ENCODE measurements at places on chromosomes 13 and 19. TPM values are rescaled to one million over a fixed set of nuclear protein-coding genes. Genes with fewer than 3 reads are reported as not detected.

Gene CD22
- 3.2 TPM for total RNA-seq

- DNase-seq, result no peak
These were observed 7.0 kb downstream of the NTN5 start for GRCh38 chr19:48665786-48666185.

DNA sequence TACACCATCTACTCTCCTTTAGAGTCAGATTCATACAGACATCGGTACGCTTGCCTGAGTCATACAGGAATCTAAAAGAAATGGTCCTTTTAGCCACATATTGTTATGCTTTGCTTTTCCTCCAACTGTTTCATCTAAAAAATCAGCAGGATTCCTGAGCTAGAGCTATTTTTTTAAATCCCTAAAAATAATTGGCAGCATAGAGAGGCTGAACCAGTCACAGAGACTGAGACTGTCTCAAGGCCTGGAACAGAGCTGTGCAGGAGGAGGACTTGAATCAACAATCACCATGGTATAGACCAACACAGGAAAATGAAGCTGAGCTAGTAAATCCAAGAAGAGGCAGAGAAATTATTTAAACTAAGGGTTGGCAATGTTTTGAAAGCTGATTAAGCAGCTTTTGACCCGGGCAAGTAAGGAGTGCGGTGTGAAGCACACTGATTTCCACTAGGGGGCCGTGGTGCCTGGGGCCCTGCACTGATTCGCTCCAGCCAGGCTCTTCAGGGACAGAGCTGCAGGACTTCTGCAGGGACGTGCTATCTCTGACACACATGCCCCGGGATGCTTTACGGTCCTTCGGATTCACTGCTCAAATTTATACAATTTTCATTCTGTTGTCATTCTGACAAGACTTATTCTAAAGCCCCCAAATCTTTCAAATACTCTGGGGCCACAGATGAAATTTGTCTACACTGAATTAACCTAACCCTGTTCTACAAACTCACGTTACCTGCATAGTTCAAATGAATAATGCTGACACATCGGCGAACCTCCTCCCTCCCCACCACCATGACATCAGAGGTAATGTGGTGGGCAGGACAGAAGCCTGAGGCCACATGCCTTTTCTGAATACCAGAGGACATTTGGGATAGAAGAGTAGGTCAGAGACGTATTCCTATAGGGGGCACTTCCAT is 87.6 kb upstream of the SLC15A1 start:
- DNase-seq, result peak; percentile 53

Gene AMH
- total RNA-seq, result 1.7 TPM

- DNase-seq, result no peak
These were observed 5.0 kb upstream of the ARHGAP45 start for GRCh38 chr19:1061987-1062386.

DNA sequence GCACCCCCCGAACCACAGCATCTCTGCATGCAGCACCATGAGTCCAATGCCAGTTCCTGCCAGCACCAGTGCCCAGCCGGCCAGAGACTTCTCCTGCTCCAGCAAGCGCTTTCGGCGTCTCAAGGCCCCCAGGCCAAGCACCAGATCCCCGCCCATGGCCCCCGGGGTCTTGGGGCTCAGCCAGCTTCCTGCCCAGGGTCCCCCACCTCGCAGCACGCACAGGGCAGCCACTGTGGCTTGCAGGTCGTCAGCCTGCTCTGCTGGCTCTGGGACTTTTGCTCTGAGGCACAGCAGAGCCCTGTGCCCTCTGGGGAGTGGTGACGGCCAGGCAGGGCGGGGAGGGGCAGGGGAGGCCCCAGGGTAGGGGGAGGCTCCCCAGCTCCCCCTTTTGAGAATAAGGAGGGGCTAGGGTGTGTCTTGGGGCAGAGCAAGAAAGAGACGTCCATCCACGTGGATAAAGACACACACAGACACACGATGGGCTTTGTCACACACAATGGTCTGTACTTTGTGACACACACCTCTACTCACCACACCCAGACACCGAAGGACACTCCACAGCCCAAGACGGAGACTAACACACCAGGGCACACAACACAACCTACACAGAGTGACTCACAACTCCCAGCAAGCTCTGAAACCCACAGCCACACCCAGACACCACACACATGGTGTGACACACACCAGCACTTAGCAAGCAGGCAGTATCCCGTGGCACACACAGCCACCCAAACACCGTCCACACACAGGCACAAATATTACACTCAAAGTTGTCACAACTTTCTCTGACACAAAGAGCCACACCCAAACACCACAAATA is at the start of gene KCNN4:
Gene KCNN4, minus strand, starts transcription at position 268 of the 820 bp plus-strand sequence. Its CDS starts 112 bp downstream, at position 156.
- DNase-seq, result peak; percentile 82

Gene PLPPR2
- total RNA-seq, result 5.4 TPM

Gene LGALS7
- not detected for total RNA-seq

GRCh38 chr19:48398375-48399235 is 5.1 kb downstream of the GRIN2D start:
- DNase-seq, result peak; percentile 87
